ENCODE measurements at places on chromosomes 2 and 18.

DNA sequence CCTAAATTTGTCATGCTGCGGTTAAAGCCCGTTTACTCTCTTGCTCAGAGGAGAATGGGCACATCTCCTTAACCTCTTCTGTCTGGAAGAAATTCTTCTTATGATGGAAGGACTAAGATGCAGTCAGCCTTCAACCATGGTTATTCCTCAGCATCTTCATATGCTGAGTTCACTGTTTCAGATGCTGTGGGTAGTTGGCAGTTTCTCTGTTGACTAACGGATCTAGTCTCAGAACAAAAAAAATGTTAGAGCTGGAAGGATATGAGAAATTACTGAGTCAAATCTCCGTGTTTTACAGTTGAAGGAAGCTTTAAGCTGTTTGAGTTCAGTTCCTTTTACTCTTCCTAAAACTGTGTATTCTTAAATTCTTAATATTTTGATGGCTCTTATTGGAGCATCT, 43.6 kb upstream of the PGAP1 start:
- no peak for DNase-seq

DNA sequence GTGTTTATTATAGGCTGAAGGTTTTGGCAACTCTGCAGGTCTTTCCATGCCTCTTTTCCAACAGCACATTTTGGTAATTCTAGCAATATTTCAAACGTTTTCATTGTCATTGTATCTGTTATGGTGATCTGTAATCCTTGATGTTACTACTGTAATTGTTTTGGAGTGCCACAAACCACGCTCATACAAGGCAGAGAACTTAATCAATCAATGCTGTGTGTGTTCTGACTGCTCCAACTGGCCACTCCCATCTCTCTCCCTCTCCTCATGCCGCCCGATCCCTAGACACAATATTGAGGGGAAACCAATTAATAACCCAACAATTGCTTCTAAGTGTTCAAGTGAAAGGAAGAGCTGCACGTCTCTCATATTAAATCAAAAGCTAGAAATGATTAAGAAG, 32.9 kb downstream of the HDLBP start:
- DNase-seq = no peak

- DNase-seq = no peak
These were observed 114.2 kb downstream of the SGPP2 start for GRCh38 chr2:222538535-222538934.

- no peak for DNase-seq
These were observed 76.7 kb downstream of the FHOD3 start for GRCh38 chr18:36374262-36374661.

DNA sequence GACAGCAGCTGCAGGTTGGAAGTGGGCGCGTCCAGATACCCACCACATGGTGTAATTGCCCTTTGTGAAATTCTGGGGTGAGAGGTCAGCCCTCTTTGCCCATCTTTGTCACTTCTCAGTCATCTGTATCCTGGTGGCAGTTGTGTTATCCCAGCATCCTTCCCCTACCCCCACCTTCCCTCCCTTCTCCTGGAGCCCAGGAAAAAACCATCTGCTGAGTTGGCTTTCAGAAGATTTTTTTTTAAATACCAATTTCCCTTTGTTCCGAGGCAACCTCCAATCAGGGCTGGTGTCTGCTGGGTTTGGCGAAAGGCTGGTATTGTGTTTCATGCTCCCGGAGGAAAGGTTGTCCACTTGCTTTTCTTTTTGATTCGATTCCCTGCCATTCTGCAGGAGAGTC, 35.2 kb downstream of the SETBP1 start:
- DNase-seq = no peak

DNA sequence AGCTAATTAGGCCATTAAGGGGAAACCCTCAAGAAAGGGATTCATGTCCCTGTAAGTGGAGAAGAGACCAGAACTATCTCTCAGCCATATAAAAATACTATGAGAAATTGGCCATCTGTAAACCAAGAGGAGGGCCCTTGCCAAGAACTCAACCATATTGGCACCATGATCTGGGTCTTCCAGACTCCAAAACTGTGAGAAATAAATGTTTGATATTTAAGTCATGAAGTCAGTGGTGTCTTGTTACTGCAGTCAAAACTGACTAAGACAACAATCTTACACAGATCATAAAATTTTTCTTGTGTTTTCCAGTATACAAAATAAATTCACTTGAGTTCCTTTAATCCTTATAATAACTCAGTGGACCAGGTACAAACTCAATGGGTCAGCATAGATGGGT, 589.8 kb upstream of the CDH2 start:
- DNase-seq = no peak

DNA sequence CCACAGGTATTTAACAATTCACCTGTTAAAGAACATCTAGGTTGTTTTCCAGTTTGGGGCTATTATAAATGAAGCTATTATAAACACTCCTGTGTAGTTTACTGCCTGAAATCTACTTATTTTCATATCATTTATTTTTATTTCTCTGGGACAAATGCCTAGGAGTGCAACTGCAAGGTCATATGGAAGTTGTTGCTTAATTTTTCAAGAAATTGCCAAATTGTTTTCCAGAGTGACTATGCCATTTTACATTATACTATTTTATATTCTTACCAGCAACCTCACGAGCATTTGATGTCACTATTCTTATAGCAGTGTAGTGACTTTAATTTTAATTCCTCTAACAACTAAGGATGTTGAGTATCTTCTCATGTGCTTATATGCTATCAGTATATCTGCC, 298.4 kb downstream of the EXOC6B start:
- DNase-seq = no peak

GRCh38 chr2:38013158-38013752, 62.7 kb downstream of the CYP1B1 start:
- no peak for DNase-seq

DNA sequence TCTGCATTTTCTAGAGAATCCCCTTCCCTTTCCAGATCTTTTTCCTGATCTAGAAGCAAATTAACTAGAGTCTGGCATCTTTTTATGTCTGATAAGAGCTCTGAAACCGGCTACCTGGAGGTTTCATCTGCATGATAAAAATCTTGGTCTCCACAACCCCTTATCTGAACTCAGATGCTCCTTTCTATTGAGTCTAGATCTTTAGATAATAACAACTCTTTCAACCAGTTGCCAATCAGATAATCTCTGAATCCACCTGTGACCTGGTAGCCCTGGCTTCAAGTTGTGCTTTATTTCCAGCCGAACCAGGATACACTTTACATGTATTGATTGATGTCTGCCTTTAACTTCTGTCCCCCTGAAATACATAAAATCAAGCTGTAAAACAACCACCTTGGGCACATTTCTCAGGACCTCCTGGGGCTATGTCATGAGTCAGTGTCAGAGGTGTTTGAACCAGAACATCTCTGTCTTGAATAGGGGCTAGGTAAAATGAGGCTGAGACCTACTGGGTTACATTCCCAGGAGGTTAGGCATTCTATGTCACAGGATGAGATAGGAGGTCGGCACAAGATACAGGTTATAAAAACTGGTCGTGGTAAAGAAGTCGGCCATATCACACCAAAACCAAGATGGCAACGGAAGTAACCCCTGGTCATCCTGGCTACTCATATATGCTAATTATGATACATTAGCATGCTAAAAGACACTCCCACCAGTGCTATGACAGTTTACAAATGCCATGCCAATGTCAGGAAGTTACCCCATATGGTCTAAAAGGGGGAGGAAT, 20.8 kb downstream of the RALBP1 start:
- DNase-seq = no peak

GRCh38 chr2:16494836-16495508, 170.7 kb downstream of the CYRIA start:
- no peak for DNase-seq

GRCh38 chr2:226398580-226398979, 401.0 kb downstream of the IRS1 start:
- DNase-seq = no peak

DNA sequence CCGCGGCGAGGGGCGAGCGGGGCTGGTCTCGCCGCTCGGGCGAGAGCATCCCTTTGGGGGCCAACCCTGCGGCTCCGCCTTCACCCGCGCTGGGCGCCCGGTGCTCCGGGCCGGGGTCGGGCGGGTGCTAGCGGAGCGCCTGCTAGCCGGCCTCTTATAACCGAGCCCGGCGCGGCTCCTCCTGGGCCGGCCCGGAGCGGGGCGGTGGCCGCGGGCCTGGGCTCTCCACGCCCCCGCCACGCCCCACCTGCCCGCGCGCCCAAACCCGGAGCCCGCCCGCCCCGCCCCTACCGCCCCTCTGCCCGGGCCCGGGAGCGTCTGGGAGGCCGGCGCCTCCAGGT, at the start of gene FOXI3:
Gene FOXI3, minus strand, starts transcription at position 129 of the 341 bp plus-strand sequence. CDS start 158 bp downstream, outside the sequence.
- no peak for DNase-seq

DNA sequence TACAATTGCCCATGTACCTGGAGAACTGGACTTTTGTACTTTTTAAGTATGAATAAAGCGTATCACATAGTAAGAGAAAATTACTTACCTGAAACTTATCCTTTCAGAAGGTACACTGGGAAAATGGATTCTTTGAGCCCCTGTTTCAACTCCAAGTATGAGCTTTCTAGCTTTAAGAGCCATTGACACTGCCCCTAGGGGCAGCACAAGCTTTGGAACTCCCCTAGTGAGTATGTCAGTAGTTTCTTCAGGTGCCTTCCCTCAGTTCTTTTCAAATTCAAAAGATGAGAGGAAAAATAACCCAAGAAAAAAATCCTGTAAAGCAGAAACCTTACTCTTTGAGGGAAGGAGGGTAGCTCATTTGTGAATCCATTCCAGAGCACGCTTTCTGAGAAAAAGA, 124.1 kb downstream of the MEMO1 start:
- DNase-seq = no peak

GRCh38 chr18:60804415-60804814, 431.8 kb upstream of the MC4R start:
- DNase-seq = no peak

DNA sequence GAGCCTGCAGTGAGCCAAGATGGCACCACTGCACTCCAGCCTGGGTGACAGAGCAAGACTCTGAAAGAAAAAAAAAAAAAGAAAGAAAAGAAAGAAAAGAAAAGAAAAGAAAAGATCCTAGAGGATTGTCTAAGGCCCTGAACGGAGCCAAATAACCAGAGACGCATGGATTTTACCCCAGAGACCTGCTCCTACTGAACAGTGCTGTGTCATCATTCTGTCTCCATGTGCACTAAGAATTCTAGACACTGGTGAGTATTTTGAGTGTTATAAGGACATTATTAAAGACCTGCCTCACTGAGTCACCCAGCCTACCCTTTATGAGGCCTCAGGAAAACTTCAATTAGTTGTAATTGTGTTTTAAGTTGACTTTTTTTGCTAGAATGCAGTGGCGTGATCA, 61.9 kb upstream of the RIOK3 start:
- no peak for DNase-seq

DNA sequence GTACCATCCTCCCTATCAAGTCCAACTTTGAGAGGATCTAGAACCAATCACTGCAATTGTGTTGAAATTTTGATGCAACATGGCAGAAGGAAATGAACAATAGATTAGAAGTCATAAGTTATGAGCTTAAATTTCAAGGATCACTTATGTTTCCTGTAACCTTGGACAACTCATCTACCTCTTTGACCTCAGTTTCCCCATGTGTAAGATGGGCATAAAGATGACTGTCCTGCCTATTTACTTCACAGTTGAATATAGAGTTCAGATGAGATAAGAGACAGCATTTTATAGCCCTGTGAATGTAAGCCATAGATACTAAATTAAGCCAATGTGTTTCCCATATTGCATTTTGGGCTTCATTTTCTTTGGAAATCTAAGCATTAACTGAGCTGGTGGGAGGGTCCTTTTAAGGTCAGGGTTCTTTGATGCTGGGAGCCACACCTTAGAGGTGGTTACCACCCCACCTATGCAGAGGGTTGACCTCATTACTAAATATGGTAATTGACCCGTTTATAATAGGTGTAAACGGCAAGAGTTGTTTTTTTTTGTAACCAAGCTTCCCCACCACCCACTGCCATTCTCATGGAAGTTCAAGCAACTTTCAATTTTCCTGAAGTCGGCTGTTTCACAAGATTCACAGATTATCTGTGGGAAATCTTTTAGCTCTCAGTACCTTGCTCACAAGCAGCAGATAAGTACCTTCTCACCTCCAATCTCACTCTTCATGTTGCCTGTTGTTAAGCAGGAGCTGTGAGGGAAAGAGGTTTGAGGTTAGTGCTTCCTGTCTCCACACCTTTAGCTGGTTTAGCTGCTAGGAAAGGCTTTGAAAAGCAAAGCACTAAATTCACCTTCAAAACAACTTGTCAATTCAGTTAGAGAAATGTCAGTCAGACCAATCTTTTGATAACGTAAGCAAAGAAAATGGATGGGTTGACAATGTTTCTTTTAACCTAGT, 13.3 kb downstream of the CD28 start:
- DNase-seq = no peak

DNA sequence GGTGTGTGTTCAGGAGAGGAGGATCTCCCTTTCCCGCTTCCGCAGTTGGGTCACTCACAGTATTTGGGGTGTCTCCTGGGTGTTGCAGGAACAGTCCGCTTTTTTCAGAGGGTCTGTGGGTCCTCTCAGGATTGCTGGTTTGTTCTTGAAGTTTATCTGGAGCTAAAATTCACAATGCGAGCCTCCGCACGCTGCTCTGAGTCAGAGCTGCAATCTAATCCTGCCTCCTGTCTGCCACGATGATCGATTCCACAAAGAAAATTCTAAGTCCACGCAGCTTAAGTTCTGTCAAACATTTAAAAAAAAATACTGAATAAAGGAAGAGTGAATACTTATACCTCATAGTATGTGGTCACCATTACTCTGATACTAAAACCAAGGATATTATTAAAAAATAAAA, 76.5 kb downstream of the RAD51AP2 start:
- DNase-seq = no peak

DNA sequence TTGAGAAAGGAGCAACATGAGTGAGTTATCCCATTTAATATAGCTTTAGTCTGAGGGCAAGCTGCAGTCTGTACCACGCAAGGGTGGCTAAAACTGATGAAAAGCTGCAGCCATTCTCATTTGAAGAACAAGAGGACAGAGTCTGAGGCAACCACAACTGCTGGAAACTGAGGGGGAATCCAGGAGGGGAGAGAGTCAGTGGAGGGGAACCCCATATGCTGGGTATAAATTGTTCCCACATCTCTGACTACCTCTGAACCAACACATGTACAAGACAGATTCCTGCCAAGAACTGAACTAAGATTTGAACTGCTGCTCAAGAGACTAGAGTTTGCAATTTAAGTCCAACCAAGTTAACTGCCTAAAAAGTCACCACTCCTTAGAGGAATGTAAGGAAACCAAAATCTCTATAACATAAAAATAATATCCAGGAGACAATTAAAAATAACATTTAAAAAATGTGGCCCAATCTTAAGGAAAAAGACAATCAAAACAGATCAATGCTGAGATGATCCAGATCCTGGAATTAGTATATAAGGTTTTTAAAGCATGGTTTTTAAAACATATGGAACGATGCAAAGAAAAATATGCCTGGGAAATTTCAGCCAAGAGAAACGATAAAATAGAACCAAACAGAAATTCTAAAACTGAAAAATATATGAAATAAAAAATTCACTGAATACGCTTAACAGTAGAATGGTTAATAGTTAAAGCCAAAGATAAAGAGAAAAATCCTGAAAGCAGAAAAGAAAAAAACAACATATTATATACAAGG, 11.2 kb downstream of the CWC22 start:
- DNase-seq = no peak

GRCh38 chr2:10935953-10936942, 24.5 kb downstream of the KCNF1 start:
- no peak for DNase-seq
